HT1080 (cell line): ENCODE measurements at places on chromosomes 7 and 10.

DNA sequence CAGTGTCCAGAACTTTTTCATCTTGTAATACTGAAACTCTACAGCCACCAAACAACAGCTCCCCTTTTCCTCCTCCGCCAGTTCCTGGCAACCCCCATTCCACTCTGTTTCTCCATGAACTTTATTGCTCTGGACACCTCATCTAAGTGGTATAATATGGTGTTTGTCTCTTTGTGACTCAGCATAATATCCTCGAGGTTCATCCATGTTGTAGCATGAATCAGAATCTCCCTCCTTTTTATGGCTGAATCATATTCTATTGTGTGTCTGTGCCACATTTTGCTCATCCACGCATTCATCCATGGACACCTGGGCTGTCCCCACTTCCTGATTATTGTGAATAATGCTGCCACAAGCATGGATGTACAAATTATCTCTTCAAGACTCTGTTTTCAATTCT, 124.4 kb upstream of the FGFR2 start:
- peak; percentile 76 for DNase-seq

GRCh38 chr7:11437994-11438393, 394.0 kb downstream of the THSD7A start:
- peak; percentile 17 for DNase-seq

DNA sequence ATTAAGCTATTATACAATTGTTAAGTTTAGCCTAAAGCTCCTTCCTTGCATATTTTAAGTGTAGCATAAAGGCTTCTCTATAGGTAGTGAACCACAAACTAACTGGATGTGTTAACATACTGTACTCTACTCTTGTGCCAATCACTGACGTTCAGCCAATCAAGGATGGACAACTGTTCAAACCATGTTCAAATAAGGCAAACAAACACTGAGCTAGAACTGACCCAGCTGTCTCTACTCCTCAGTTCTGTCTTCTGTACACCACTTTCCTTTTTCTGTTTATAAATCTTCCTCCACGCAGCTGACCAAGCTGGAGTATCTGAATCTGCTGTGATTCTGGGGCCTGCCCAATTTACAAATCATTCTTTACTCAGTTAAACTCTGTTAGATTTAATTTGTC, 188.7 kb upstream of the MBL2 start:
- DNase-seq: no peak

DNA sequence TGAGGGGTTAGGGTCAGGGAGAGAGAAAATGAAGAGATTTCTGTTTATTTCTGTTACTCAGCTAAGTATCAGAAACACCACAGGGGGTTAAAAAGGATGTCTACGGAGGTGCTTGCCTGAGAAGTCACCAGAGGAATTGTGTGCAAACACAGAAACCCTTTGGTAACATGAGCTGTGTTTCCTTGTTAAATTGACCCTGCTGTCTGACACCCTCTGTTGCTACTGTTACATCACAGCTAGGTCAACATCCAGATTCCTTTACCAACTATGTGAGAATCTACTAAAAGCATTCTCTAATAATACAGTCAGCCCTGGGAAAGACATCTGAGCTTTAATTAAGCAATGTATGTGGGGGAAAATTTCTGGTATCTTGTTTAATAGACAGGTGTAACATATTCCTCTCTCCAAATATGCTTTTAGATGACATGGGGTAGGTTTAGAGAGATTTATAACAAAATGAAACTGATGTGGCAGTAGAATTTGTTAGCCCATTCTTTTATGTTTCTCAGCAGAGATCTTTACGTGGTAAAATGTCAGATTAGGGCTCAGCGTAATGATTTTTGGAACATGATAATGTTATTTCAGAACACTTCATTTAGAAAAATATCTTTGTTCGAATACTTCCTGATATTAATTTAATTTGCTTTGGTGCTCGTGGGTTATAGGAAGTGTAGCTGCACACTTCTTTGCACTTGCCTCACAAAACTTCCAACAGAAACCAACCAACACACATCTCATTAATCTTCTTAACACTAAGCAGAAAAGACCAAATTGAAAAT, 168.0 kb upstream of the AHR start:
- DNase-seq: peak; percentile 72

GRCh38 chr7:43562383-43562782, 20.5 kb upstream of the STK17A start:
- DNase-seq: no peak

DNA sequence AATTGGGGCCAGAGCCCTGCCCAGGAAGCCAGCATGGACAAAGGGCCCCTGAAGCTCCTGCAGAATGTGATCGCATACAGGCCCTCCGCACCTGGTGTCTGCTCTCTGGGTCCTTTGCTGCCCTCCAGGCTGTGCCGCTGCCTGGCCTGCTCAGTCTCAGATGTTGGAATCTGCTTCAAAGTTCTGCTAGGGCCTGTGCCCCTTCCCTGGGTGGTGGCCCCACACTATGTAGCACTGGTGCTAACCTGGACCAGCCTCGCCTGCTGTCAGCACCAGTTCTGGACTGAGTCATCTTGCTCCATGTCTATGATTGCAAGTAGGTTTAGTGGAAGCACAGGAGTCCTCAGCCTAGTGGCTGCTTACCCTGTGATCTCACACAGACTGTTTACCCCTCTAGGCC, 6.3 kb downstream of the MAT1A start:
- DNase-seq: no peak

GRCh38 chr10:6012121-6012905, 35.0 kb upstream of the IL15RA start:
- no peak for DNase-seq

DNA sequence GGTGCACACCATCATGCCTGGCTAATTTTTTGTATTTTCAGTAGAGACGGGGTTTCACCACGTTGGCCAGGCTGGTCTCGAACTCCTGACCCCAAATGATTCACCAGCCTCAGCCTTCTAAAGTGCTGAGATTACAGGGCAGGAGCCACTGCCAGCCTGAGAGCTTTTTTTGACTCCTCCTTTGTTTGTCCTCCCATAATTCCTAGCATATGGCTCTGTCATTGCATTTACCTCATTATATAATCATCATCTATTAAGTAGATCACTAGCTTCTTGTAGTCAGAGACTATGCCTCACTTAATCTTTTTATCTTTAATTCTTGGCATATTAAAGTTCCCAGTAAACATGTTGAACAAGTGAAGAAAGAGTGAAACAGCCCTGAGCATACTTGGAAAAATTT, 82.1 kb downstream of the CPEB3 start:
- DNase-seq: peak; percentile 52

DNA sequence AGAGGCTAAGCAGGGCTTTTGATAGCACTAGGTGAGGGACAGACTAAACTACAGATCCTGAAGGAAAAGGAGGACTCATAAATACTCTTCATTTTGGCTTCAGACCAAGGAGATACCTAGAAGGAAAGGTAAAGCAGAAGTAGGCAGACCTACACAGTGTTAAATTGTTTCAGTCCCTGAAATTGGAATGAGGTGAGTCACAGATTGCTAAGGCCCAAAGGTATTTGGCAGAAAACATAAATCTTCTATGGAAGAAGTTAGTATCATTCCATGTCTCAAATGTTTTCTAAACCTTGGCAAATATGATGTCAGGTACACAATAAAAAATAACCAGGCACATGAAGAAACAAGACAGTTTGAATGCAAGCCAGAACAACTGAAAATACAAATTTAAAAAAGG, 30.0 kb downstream of the MTERF1 start:
- peak; percentile 25 for DNase-seq

DNA sequence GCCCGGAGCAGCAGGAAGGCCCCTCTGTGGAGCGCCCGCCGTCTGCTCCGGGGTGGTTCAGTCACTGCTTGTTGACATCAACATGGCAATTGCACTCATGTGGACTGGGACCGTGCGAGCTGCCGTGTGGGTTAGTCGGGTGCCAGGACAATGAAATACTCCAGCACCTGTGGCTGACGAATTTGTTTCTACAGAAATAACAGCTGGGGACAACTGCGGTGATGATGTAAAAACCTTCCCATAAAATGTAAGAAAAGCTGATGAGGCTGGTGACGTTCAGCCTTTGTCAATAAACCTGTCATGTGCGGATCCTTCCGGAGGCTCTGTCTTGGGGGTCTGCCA, 5.6 kb downstream of the GPER1 start:
- no peak for DNase-seq

- DNase-seq: no peak
These were observed 173.9 kb downstream of the USP6NL start for GRCh38 chr10:11437391-11438142.

DNA sequence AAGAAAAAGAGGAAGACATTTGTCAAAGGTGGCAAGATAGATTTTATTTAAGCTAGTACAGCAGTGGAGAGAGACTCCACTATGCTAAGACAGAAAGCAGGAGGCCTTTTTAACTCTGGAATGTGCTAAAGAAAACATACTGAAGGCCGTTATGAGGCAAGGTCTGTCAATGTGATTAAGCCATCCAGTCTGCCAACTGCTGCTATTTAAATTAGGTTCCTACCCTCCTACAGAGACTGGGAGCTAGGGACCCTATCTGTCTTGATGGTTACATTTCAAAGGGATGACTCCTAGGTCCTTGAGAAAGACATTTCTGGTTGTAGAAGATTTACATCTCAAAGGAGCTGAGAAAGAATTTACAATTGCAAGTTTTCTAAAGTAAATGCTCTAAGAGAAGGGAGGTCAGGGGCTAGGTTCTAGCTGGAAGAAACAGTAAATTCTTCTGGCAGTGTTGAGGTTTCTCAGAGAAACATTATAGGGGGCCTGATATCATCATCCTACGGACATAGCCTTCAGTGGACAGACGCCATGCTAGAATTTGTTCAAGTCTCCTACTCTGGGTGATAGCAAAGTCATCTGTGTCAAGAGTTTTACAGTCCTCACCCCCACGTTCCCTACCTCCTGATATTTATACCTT, 211.6 kb downstream of the PHF14 start:
- DNase-seq: no peak

DNA sequence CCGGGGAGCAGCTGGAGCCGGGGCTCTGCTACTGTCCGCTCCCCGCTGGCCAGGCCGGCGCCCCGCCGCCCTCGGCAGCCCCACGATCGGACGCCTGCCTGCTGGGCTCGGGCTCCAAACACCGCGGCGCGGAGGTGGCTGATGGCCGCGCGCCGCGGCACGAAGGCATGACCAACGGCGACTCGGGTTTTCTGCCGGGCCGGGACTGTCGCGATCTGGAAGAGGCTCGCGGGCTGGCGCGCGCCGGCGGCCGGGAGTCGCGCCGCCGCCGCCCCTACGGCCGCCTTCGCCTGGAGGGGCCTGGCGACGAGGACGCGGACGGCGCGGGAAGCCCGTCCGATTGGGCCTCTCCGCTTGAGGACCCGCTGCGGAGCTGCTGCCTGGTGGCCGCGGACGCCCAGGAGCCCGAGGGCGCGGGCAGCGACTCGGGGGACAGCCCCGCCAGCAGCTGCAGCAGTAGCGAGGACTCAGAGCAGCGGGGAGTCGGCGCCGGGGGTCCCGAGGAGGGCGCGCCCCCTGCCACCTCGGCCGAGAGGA, 570 bp downstream of the TBC1D12 start:
- DNase-seq: no peak

- DNase-seq: no peak
These were observed 55.1 kb downstream of the UNCX start for GRCh38 chr7:1287752-1288201.

GRCh38 chr7:94394437-94395140, at the start of gene COL1A2:
TSS of gene COL1A2 (plus strand) at chr7:94394895. CDS start at chr7:94395032, 137 bp downstream.
- DNase-seq: no peak

DNA sequence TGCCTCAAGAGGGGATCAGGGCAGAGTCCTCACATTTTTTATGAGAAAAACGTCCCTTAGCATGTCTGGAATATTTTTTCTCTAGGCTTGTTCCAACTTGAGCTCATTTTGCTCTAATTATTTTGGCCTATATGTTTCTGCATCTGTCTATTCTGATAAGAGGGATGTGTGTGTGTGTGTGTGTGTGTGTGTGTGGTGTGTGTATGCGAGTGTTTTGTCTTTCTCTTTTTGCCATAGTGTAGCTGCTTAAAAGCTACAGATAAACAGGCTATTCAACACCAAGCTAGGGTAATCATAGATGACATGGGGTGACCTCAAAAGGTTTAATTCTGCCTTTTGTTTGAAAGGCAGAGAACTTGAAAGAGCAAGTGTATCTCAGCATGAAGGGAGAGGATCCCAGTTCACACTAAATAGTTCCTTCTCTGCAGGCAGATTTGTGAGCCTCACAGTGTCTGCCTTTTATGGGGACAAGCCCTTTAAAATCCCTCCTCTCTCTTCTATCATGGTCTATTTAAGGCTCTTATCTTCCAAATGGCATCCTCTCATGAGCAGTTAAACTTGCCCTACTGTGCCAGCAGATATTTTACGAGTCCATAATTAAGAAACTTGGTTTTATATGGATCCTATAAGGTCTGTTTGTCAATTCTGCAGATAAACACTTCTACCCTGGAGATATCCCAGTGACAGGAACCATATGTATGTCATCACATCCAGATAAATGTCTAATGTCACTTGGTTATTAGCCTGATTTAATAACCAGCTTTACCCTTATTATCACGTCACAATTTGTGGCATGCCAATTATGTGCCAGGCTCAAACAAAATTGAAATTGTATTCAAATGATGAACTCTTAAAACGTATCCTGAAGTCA, 202.9 kb upstream of the MTPN start:
- DNase-seq: no peak

DNA sequence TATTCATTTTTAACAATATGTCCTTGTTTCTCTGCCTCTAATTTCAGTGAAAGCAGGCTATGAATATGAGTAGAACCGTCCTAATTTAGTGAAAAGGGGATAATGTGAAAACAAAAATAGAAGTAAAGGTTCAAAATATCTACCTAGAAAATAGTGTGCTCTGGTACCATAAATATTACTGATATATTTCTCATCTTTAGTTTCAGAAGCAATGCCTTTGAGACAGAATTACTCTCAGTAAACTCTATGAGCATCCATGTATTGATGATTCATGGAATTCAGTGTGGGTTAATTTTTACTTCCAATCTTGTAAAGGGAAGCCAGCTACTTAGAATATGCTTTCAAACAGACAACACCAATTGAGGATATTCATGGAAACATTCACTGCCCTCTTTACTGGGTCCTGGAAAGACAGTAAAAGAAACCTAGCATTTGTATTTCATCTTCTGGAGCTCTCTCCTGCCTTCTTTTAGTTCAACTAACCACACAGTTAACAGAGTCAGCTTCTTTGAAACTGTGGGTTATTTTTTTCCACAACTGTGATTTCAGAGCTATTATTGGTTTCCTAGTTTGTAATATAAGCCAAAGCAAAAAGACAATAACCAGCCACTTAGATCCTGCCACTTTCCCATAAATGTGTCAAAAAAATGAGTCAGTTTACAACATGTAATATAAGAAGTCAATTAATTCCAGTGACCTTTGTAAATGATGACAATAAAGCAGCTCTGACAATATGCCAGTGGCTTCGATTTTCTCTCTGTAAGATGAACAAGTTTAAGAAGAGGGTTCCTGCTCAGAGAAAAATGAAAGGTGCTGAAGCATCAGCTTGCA, 1.7 kb downstream of the LRRN3 start:
- no peak for DNase-seq
